Stimulated activated CD8-positive, alpha-beta memory T cell treated with anti-CD3 and anti-CD28 coated beads, Interleukin-2, amount 100 ng/mL, for 1 hour (primary cell): ENCODE measurements at places on chromosomes 1 and 21.

GRCh38 chr1:54260810-54261209 lies 60.8 kb downstream of the MRPL37 start:
- DNase-seq: no peak

- DNase-seq: no peak
These were observed 2.6 kb downstream of the RIMS3 start for GRCh38 chr1:40662864-40663263.

GRCh38 chr1:204831186-204831585 lies 39.5 kb upstream of the NFASC start:
- no peak for DNase-seq

GRCh38 chr1:164561472-164561871 lies 2.5 kb downstream of the PBX1 start:
- DNase-seq: no peak

DNA sequence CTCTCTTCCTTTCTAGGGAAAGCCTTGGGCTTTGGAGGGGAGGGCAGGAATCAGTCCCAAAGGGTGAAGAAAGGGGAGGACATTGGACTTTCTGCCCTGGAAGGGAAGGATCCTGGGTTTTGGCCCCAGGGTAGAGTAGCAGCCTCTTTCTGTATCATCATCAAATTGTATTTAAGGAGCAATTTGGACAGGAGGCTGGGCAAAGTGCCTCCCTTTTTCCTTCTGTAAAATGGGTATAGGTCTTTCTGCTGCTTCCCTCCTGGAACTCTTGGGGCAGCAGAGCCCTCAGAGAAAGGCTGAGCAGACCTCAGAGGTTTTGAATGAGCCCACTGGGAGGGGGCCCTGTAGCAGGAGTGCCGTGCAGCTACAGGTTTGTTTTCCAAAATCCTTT lies 38.4 kb downstream of the ARHGEF10L start:
- DNase-seq: no peak

DNA sequence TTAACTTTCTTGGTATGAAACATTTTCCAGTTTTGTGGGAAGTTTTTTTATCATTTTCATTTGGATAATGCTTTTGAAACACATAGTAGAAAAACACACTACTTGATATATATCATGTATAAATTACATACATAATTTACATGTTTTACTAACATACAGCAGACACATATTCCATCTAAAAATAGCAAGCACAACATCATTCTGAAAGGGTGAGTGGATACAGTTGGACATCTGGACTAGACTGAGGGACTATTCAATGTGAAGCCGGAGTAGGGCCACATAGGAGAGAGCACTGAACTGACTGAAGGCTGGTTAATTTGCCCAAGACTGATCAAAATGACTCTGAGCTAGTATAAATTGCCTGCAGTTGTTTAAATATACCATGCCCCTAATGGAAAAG lies 11.7 kb downstream of the CDKN2C start:
- DNase-seq: no peak

- DNase-seq: no peak
These were observed 111.7 kb upstream of the IRF2BP2 start for GRCh38 chr1:234721476-234722269.

DNA sequence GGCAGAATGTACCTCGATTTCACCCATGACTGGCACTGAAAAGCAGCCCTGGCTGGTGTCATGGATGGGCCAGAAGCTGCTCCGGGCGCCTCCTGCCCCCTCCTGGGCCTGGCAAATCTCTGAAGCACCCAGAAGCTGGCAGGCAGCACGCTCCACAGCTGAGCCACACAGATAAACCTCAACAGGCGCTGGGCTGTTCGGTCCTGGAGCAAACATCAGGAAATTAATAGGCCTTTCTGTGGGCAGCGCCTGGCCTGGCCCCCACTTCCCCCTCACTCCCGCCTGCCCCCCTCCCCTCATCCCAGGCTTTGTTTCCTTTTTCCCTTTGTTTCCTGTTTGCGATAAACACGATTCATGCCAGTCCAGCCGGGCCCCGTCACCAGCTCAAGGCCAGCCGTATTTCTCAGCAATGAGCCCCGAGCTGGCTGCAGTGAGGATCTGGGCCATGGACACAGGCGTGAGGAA lies 20.1 kb upstream of the DISP3 start:
- no peak for DNase-seq

DNA sequence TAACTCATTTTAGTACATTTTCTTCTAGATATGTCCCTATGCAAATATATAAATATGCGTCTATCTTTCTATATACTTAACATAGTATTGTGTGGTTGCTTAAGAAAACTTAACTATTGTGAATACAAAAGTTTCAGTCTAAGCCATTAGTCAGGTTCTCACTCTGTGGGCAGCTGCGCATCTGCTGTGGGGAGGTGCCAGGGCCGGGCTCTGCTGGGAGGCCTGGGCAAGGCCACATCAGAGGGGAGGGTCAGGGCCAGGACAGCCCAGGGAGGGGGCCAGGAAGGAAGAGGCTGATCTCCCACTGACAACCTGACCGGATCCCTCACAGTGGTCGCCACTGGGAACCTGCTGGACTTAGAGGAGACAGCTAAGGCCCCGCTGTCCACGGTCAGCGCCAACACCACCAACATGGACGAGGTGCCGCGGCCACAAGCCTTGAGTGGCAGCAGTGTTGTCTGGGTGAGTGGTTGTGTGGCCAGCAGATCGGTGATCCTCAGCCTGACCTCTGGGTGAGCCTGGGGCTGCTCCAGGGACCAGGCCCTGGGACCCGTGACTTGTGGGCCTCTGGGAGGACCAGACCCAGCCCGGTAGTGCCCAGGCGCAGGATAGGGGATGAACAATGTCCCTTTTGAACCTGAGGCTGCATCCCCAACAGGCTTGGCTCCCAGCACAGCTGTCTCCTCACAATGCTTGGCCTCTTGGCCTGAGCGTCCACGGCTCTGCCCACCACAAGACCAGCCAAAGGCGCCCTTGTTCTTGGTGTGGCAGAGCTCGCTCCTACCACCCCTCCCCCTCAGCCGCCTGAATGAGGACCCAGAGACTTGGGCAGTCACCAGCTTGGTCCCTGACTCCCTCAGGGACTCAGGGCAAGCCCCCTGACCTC lies 20.2 kb downstream of the LDLRAP1 start:
- DNase-seq: no peak

DNA sequence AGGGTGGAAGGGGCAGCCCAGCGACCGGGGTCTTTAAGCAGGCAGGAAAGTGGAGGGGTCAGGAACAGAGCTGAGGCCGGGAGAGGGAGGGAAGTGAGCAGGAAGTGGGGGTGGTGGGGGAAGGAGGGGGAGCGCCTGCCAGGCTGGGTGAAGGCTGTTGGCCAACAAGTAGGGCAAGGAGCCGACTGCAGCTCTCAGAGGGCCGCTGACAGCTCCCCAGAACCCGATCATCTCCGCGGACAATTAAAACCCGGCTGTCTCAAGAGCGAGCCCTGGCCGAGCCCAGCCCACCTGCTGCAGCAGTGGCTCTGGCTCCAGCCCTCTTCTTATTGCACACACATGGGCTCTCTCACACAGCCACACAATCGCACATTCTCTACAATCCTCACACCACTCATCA lies 51.6 kb downstream of the GRIK3 start:
- DNase-seq: no peak

GRCh38 chr1:24048205-24048869 lies 63.6 kb downstream of the MYOM3 start:
- no peak for DNase-seq

DNA sequence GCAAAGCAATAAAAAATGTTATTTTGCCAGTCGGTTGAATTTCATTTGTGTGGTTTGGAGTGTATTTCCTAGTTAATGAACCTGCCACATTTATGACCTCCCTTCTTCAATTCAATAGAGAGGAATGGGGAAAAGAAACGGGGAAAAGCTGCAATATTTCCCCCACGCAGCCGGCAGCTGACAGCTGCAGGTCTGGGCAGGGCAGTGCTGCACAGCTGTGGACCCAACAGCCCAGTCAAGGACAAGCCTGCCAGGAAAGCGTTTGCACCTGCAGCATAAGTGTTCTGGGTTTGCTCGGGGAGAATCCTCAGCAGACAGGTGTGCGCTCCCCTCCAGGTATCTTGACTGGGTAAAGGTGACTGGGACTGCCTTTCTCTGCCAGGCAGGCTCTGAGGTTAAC lies 53.4 kb downstream of the FBXO2 start:
- DNase-seq: no peak

DNA sequence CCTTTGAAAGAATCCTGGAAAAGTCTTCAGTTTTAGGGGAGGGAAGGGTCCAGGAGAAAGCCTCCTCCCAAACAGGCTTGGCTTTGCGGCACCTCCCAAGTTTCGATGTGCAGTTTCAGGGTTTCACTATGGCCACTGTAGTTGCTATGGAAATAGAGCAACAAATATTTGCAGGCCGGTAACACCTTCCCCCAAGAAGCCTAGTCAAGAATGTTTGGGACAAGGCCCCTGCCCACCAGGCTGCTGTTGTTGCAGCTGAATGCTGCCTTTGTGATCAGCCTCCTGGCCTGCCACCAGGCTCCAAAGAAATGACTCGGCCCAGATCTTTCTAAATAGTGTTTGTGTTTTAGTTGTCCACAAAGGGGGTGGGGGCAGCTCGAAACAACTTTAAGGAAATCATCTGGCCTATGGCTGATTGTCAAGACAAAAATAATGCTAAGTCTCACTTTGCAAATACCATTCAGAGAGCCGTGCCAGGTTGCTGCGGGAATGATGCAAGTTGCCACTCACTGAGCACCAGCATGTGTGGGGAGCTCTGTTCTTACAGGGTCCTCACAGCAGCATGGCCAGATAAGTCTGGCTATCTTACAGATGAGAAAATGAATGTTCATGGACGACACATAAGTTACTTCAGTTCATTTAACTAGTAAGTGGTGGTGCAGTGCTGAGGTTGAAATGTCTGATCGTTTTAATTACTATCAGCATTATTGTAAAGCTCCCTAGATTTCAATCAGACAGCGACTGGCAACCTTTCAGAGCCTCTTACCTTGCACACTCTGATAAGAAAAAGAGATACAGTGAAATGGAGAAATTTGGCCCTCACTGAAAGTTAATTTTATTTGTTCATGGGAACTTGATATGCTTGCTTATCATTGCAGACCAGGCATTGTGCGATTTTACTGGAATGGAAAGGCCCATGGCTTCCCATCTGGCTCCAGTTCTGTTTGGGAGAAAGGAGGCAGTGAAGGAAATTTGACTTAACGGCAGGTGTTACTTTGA lies 91.2 kb upstream of the JUN start:
- no peak for DNase-seq

- DNase-seq: no peak
These were observed 474 bp downstream of the FCRLA start for GRCh38 chr1:161707503-161707902.

GRCh38 chr1:25174730-25175612 lies 57.3 kb downstream of the SYF2 start:
- no peak for DNase-seq

GRCh38 chr1:1564268-1564667 lies 10.4 kb downstream of the SSU72 start:
- DNase-seq: no peak

DNA sequence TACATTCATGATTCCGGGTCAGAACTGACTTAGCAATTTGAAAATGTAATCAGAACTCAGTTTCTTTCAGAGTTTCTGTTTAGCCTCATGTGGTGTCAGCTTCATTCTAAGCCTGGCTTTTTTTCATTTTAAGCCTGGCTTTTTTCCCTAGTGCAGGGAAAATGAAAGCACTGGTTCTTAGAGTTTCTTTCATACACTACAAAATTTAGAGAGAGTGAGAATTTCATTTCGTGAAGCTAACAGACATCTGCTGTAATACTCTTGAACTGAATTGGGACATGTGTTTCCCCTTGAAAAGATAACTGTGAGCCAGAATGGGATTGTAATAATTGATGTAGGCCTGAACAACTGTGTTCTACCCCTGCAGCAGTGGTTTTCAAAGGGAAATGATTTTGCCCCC lies 95.3 kb upstream of the KIAA0040 start:
- DNase-seq: no peak

DNA sequence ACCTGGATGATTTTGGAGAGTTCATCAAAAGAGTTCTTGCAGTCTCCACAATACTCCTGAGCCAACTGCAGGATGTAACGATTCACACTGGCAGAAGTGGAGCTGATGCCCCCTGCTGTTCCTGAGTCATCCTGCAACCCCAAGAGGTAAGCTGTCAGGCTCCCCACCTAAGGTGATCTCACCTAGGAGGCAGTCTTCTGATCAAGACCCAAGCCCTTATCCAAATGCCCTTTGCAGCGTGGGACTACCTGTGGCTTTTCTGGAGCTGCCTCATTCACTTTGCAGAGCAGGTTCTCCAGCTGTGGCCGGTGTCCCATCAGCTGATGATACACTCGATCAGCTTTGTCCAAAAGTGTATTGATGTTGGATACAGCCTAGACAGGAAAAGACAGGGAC lies 96.4 kb downstream of the UBR4 start:
- no peak for DNase-seq

DNA sequence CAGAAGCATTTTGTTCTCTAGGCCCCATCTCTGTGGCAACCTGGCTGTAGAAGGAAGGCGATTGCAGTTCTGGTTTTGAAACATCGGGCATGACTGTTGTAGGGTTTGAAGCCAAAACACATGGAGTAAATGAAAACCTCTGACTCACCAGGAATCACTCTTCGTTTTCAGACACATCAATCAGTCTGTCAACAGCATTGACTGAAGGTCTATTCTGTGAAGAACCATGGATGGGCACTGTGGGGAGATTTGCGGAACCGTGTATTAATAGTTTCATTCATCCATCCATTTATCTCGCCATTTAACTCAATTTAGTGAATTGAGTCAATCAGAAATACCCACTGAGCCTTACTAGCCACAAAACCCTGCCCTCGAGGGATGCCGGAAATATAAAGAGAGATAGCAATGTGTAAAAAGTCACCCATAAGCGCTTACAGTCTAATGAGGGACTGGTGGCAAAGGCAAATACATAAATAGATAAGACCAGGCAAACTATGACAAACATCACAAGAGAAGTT lies 364.6 kb upstream of the PROX1 start:
- no peak for DNase-seq

GRCh38 chr1:41357451-41358101 lies 3.7 kb upstream of the FOXO6 start:
- no peak for DNase-seq

GRCh38 chr1:84025966-84026365 lies 27.0 kb upstream of the TTLL7 start:
- no peak for DNase-seq

DNA sequence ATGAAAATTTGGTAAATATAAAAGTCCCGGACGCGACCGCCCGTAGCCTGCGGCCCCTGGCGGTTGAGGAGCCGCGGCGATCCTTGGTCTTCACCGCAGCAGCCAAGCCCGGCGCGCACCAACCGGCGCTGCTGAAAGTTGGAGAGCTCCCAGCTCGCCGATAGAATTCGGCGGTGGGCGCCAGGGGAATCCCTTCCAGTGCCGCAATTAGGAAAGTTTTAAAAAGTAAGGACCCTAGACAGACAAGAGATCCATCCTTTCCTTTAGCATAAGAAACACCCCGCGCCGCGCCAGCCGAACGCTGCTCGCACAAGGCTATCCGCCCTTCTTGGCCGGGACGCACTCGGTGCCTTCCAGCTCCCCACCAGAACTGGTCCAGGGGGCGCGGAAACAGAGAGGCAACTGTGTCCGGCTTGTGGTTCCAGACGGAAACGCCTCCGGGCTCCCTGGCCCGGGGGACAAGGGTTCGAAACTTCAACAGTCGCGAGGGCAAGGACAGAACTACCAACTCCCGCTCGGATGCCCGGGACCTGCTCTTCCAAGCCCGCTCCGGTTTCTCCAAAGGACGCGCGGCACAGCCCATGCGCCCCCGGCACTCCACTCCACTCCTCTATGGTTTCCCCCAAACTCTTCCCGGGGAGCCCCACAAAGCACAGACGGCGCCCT lies 1.7 kb downstream of the FAM78B start:
- no peak for DNase-seq
